Astrocyte of the hippocampus (primary cell): ENCODE measurements at places on chromosomes 6 and 20.

DNA sequence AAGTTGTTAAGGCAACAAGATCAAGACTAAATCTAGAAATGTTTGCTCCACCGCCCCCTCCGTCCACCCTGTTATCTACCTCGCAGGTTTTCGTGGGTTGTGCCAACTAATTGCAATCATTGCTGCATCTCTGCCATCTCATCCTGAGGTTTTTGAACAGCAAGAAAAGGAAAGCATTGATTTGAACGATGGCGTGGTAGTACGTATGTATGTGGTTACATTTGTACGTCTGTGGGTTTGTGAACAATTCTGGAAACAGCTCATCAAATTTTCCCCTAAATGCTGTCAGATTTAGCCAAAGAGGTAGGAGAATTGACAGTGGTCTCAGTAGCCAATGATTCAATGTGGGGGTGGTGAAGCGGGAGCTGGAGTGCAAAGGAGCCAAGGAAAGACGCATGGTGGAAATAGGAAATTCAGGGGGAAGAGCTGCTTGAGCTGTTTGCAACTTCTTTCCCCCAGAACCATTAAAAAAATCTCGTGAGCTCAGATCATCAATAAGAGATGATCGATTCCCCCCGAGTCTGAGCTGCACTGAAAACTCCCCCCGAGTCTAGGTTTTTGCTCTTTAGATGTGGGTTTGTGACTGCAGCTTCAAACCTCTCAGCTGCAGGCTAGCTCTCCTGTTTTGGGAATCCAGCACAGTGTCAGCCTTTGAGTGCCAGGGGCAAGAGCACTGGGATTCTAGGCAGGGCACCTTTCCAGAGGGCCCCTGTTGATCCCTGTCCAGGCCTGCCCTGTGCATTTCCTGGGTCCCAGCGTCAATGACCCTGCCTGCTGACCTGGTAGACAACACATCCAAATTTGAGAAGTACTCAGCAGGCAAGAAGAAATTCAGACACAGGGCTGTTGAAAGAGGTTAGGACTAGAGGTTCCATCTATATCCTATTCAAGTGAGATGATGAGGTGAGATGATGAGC is 72.6 kb upstream of the LY86 start:
- no peak for DNase-seq

- DNase-seq = peak; percentile 14
Observed at GRCh38 chr20:54477191-54477955, 2.0 kb downstream of the DOK5 start.

DNA sequence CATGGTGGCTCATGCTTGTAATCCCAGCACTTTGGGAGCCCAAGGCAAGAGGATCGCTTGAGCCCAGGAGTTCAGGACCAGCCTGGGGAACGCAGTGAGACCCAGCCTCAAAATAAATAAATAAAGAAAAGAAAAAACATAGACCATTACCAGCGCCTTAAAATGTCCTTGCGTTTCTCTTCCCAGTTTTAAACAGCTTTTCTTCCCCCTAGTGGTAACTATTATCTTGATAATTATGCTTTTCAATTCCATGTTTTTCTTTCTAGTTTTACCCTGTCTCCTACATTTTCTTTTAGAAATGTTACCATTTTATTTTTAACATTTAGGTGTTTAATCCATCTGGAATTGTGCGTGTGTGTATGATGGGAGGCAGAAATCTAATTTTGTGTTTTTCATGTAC is 24.4 kb downstream of the DNAH8 start:
- no peak for DNase-seq

DNA sequence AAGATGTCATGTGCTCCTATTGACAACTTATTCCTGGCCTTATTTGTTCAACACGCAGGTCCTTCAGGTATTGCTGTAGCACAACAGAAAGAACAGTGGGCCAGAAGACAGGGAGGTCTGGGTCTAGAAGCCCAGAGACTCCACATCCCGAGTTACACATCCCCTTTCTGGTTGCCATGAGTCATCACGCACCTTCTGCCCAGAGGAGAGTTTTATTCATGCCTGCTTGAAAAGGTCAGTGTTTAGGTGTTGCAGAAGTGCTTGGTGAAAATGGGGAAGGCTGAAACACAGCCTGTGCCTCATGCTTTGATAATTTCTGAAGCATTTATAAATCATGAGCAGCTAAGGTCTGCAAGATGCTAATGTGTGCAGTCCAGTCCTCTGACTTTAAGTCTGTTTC is 256.4 kb downstream of the GMPR start:
- DNase-seq = peak; percentile 48

DNA sequence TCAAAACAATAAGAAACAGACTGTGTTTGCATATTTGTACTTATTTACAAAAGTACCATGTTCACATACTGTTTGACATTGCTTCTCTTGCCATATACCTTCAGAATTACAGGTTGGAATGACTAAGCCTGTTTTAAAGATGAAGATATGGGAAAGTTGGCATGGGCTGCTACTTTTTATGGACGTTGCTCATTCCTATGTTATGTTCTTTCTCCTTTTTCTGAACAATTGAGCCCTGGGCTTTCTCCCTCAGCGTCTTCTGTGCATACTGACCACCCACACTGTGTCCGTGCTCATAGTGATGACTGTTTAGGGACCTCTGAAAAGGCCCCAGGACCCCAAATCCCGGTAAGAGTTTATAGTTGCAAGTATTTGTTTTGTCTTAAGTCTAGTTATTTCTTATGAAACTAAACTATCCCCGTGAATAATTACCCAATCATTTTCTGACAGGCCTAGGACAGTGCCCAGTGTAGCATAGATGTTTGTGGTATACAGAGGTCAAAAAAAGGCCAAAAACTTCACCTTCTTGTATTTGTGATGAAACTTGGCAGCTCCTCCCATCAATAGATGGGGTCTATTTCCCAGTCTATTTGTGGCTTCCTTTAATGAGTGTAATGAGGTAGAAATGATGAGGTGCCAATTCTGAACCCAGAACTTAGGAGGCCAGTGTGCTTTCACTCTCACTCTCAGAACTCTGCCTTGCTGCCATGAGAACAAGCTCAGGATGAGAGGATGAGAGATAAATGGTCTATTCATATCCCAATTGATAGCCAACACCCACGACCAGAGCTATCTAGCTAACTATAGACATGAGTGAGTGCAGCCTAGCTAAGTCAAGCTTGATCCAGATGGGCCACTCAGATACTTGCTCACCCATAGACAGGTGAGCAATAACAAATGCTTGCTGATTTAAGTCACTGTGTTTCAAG is 40.9 kb downstream of the GSTA4 start:
- no peak for DNase-seq

- no peak for DNase-seq
Observed at GRCh38 chr6:82908661-82909060, 157.0 kb downstream of the UBE3D start.

DNA sequence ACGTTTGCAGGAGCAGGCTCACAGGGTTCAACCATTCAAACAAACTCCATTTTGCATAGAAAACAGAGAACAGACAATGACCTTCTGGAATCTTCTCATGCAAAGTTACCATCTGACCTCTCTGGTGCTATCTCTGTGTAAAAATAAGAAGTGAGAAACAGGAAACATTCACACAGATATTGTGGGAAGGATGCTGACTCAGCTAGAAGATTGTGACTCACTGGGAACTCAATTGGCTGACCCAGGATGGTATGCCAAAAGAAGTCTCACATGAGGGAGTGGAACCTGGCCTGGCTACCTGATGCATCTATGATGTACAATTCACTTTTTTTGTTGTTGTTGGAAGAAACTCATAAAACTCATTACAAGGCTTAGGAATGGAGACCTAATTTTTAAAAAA is 61.1 kb upstream of the TBX18 start:
- DNase-seq = peak; percentile 33

DNA sequence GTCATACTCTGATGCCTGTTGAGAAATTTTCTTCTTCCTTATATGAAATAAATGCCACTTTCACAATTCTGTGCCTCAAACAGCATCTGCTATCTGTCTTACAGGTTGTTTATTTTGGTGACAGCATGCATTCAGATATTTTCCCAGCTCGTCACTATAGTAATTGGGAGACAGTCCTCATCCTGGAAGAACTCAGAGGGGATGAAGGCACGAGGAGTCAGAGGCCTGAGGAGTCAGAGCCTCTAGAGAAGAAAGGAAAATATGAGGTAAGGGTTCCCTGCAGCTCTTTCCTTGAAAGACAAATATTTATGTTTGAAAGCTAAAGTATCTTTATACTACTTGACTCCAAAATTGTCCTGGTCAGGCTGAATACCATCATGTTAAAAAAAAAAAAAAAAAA is 15.8 kb downstream of the TSPYL4 start:
- no peak for DNase-seq

DNA sequence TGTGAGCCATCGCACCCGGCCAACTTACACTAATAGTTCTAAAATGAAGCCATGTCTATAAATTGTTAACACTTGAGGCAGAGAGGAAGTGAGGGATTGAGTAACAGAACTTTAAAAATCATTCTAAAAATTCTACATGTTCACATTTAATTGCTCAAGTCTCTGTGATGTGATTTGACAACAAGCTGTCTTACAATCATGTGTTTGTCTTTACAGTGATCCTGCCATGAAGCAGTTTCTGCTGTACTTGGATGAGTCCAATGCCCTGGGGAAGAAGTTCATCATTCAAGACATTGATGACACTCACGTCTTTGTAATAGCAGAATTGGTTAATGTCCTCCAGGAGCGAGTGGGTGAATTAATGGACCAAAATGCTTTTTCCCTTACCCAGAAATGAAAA is 23.6 kb downstream of the GTF2H5 start:
- DNase-seq = no peak

GRCh38 chr6:164108869-164109769 is 694.6 kb downstream of the QKI start:
- peak; percentile 78 for DNase-seq

DNA sequence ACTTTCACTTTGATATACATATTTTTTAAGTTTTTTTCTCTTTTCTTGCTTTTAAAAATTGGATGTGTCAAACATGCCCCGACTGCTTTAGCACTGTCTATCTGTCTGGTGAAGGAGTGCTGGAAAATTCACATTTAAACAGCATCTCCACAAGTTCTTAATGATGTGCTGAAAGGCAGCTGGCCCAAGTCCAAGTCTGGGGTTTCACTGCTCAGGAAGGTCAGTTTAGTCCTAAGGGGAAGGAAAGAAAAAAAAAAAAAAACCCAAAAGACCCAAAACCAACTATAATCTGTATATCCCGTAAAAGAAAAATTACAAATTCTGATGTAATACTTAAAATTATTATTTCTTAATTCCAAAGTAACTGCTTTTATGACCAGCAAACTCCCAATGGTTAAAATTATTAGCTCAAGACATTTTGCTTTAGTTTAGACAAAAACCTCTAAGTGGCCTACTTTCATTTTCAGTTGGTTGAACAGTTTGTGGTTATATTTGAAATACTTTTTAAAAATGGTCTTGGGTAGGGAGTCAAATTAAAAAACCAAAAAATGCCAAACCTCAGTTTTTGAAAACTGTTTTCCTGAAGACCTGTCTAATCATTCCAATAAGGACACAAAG is 79.5 kb upstream of the PREP start:
- DNase-seq = peak; percentile 69

GRCh38 chr6:19391926-19392325 is 445.2 kb upstream of the ID4 start:
- DNase-seq = no peak

- DNase-seq = no peak
Observed at GRCh38 chr6:134730013-134730412, 219.9 kb downstream of the ALDH8A1 start.

GRCh38 chr20:8766868-8767390 is 302.0 kb upstream of the PLCB4 start:
- DNase-seq = no peak

DNA sequence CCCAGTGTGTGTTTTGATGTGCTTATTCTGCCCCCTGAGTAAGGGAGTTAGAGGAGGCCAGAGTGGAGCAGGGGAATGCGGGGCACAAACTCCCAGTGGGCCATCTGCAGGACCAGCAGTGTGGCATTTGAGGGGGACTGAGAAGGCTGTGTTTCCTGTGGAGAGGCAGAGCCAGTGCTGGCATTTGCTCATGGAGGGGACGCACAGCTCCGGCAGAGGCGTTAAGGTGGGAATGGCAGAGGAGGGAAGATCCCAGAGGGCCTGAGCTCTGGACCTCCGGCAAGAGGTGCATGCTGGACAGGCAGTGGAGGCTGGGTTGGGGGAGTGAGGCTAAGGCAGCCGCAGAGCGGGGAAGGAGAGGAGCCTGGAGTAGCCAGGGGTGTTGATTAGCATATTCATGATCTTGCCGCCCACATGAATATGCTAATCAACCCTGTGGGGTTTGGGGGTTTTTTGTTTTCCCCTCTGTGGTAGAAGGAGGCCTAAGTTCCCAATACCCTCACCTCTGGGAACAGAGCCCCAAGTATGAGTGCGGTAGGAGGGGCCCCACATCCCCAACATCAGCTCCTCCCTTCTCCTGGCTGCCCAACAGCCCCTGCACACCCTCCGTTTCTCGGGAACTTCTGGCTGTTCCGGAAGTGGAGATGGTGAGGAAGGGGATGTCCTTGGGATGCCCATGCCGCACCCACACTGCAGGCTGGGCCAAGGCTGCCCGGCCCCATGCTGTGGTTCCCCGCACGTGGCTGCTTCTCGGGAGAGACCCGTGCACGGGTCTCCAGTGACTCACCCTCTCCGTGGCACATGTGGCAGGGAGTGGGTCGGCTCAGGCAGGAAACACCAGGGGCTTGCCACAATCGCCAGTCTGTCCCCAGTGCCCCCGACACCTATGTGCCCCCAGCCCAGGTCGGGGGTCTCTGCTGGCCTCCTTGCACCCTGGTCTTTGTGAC is 33.8 kb downstream of the DLGAP4 start:
- DNase-seq = no peak

- DNase-seq = peak; percentile 11
Observed at GRCh38 chr20:60993433-60994044, 258.5 kb upstream of the CDH4 start.

GRCh38 chr6:147268254-147268653 is 64.0 kb downstream of the STXBP5 start:
- no peak for DNase-seq

GRCh38 chr6:112296694-112297093 is 42.3 kb upstream of the LAMA4 start:
- peak; percentile 3 for DNase-seq

- DNase-seq = no peak
Observed at GRCh38 chr6:6674872-6675271, 86.4 kb downstream of the LY86 start.

GRCh38 chr6:117544716-117545115 is 57.6 kb downstream of the GOPC start:
- no peak for DNase-seq

DNA sequence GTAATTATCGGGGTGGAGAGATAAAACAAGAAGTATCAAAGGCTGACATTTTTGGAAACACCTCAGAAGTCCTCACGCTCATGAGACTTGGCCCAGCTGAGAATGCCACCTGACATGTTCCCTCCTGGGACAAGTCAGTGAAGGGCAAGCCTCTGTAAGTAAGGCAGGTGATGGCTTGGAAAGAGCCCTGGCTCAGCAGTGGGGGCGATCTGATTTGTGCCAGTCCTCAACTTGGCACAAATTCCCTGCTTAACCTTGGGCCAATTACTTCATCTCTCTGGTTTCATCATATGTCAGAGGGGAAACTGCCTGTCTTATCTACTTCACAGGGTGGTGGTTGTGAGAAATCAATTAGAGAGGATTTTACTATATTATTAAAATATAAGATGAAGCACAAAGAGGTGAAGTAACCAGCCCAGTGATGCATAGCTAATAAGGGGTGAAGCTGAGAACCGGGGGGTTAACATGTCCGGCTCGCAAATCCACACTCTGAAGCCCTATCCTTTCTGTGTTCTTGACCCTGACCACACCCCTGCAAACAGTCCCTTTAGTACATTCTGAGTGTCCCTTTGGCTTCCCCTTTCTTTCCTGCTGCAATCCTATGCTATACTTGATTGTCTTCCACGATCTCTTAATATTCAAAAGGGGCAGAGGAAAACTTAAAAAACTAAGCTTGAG is 8.8 kb upstream of the MOCS1 start:
- no peak for DNase-seq

- DNase-seq = no peak
Observed at GRCh38 chr20:64157878-64158277, 6.4 kb upstream of the MYT1 start.

GRCh38 chr6:14058735-14059134 is 58.8 kb upstream of the CD83 start:
- no peak for DNase-seq
